ENCODE measurements at places on chromosomes 5 and 9. TPM values are rescaled to one million over a fixed set of nuclear protein-coding genes. Genes with fewer than 3 reads are reported as not detected.

DNA sequence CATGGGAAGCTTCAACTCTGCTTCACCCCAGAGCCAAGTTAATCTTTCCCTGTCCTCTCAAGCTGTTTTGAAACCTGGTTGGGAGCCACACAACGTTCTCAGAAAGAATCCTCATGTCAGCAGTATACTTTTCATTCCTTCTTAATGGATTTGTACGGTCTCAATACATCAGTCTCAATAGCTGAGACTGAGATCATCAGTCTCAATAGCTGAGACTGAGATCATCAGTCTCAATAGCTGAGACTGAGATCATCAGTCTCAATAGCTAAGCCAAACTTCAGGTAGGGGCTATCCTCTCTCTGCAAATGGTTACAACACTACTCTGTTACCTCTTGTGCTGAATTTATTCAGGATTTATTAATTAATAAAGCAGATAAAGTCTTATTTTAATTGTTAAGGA is 1317.4 kb upstream of the CDH9 start:
- peak; percentile 9 for DNase-seq

DNA sequence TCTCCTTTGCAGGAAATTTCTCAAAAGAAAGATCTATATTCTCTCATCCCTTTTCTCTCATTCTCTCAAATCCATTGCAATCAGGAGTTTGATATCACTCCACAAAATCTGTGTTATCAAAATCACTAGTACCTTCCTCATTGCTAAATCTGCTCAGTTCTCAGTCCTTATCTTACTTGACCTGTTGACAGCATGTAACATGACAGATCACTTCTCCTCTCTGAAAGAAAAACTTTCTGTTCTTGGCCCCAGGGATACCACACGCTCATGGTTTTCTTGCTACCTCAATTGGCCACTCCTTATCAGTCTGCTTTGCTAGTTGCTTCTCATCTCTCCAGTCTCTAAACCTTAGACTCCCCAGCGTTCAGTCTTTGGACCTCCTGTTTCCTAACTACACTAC is 22.1 kb downstream of the SRP19 start:
- no peak for DNase-seq

- no peak for DNase-seq
These were observed 8.5 kb downstream of the RNF44 start for GRCh38 chr5:176528761-176529115.

- no peak for DNase-seq
These were observed 4.9 kb upstream of the FYB1 start for GRCh38 chr5:39224196-39224761.

DNA sequence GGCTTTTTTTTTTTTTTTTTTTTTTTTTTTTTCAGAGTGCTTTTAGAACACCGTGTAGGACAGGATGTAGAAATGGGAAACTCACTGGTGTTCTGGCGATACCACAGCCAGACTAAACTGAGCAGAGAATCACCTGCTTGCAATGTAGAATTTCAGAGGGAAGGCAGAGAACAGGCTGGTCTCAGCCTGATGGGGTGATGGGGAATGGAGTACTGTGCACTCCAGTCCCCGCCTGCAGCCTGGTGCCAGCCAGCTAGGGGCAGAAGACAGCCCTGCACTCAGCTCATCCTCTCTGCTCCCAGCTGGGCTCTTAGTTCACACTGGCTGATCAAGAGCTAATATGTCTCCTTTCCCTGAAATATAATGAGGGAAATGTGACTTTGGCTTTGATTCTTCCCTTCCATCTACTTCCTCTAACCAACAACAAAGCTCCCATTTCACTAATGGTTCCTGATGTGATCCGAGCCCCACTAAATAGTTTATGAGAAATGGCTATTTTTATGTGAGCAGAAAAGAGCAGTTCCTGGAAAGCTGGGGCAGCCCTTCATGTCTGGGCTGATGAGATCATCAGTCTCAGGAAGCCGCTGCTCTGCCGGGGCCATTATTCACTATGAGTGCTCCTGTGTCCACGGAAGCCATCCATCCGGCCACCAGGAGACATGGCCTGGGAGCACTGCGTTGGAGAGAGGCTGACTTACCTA is 209.7 kb downstream of the GADD45G start:
- no peak for DNase-seq

DNA sequence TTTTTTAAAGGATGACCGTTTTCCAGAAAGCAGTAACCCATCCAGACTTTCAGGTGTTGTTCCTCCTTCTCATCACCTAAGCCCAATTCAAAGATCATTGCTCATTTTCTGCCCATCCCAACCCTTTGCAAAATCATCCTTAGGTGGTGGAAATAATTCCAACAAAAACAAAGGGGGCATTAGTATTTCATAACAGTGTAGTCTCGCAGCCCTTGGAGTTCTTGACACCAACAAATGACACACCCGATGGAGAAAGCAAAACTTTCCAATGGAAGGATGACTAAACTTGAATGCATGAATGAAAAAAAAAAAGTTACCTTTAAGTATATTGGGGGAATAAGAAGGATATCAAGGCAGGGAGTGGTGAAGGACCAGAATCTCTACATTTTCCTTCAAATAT is 117.0 kb downstream of the PAPPA start:
- no peak for DNase-seq

DNA sequence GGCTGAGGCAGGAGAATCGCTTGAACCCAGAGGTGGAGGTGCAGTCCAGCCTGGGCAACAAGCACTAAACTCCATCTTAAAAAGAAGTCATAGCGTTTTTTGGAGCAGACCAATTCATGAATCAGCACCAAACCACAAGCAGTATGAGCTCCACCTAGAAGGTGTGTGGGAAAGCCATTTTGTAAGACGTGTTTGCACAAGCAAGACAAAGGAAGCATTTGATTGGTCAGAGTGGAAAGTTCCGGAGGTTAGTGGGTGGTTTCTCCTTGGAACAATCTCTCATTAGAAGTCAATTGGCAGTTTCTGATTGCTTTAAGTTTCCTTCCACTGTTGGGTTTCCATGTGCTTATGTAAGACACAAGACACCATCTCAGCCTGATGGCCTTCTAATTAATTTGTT is 5.0 kb downstream of the SRD5A1 start:
- DNase-seq, result no peak

- DNase-seq, result no peak
These were observed 41.0 kb upstream of the PRDM9 start for GRCh38 chr5:23466401-23466912.

Gene TAF1L
- total RNA-seq, result under 0.01 TPM

Gene RNF38
- total RNA-seq, result 16.1 TPM

- DNase-seq, result no peak
These were observed 85.0 kb downstream of the LMX1B start for GRCh38 chr9:126698756-126699155.

DNA sequence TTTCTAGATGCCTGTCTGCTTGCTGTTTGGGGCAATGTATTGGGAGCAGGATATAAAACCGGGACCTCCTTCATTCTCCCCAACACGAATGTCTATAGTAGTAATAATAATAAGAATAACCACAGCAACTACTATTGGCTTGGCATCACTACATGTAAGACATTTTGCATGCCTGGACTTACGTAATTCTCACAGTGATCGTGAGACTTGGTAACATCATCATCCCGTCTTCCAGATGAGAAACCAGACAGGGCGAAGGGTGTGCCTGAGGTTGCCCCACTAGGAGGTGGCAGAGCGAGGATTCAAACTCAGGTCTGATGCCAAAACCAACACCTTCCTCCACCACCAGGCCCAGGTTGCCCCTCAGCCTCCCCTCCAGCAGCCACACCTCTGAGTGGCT is 185.1 kb downstream of the RGS3 start:
- DNase-seq, result no peak
